ENCODE measurements at places on chromosomes 6 and 20.

DNA sequence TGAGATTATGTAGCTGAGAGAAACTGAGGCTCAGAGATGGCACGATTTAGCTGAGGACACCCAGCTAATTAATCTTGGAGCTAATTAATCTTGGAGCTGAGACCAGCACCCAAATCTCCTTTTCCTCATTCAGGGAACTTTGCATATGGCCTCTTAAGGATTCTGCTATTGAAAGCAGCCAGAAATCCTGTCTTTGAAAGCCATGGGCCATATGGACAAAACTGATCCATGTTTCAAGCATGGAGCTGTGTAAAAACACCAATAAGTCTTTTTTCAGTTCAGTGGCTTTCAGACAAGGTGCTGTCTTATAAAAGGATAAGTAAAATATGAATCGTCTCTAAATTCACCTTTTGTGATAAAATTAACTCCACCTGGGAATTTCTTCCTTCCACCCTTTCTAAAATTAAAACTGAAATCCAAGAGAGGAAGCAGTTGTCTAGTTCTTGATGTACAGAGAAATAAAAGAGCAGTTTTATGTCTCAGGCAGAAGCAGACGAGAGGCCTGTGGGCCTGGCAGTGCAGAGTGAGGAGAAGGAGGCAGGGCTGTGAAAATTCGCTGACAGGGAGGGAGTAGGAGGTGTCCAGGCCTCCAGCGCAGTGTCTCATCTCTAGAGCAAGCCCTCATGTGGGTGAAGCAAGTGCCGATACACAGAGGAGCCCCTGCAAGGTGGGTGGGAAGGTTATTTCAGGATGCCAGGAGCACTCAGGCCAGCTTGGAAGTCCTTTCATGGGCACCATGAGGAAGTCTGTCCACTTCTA is 266.9 kb downstream of the UST start:
- DNase-seq: no peak

- no peak for DNase-seq
Measured at GRCh38 chr6:25868436-25869183, 5.4 kb downstream of the SLC17A3 start.

GRCh38 chr6:108959972-108960582 is 111.9 kb downstream of the ARMC2 start:
- DNase-seq: no peak

DNA sequence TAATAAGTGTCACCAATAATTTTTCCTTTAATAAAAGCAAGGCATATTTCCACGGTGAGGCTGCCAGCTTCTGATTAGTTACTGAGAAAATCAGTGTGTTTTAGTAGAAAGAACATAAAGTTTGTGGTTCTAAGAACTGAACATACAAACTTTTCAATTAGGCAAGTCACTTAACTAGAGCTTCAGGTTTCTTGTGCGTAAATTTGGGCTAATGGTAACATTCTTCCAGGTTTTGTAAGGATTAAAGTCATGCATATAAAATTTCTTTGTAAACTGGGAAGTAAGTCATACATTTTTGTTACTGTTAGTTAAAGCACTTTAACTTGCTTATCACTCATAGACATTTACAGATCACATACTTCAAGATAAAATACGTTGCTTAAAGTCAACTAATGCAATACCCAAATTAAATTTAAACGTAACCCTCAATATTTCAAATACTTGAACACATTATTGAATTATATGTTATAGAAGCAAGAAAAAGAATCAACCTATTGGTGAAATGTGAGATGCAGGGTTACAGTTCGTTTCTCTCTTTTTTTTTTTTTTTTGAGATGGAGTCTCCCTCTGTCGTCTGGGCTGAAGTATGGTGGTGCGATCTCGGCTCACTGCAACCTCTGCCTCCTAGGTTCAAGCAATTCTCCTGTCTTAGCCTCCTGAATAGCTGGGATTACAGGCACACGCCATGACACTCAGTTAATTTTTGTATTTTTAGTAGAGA is 327.3 kb upstream of the NOX3 start:
- DNase-seq: no peak

DNA sequence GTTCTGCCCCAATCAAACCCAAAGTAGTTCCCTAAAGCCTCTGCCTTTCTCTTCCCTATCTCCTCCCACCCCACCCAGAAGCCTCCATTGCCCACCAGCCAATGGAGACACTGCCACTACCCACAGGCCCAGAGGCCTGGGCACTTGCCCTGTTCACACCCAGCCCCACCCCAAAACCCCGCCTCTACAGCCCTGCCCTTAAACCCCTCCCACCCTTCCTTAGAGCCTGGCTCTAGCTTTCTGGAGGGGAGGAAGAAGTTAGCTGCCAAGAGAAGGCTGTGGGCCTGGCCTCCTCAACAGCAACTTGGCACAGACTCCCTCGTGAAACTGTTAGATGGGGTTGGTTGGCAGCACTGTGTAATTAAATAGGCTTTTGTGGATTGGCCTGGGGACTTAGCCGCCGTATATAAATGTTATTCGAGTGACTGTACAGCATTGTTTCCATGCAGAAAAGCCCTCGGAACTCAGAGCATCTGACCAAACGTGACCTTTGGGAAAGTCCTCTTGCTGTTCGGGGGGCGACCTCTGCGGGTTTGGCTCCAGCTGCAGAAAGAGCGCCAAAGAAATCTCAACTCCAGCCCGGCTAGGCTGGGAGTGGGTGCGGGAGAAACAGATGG is 31.4 kb downstream of the COL11A2 start:
- DNase-seq: no peak

DNA sequence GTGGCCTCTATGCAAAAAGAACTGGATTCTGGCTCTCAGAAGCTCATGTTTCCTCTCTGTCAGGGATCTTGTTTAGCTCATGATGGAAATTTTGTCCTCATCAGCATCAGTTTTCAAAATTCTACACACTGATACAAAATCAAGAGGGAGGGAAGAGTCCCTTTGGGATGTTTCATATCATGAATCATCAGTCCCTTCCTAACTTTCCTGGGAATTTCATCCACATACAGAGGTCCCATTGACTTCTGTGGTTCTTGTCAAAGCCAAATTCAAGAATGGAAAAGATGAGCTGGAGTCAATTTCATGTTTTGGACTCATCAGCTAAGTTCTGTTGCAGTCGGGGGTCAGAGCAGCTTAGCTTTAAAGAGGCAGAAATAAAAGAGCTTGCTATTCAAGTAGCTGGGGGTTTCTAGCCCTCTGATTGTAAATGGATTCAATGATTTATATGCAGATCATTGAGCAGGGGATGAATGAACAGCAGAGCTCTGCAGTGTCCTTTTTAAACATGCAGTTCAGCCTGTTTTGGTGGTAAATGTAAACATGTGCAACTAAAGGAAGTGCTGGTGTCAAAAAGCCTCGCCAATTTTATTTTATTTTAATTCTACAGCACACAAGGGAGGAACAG is 21.3 kb upstream of the TMEM14A start:
- no peak for DNase-seq

DNA sequence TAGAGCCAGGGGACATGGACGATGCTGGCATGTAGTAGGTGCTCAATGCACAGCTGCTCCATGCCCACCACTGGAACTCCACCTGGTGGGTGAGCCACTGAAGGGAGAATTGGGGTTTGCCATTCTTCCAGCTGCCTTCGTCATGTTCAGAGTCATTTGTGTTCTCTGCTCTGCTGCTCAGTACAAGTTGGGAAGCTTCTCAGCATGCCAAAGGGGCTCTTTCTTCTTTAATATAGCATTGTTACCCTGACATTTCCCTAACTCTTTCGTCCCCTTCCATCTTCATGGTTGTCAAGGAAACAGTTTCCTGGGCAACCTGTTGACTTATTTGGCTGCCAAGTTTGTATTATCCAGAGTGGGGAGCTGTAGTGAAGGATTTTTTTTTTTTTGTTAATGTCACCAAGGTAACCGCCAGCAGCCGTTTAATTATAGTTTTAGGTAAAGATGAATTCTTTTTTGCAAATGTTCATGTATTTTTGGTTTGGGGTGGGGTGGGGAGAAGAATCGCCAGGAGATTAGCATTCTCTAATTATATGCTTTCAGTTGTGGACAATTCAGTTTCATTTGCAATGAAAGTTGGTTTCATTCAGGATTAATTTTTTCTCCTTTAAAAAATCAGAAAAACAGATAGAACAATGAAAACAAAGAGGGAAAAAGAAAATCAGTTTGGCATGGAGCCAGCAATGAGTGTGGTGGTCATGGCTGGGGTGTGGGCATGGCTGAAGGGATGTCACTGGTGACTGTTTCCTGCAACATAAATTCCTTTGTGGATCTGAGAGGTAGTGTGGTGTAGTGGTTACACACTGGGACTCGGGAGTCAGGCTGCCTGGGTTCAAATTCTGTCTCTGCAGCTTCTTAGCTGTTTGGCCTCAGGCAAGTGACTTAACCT is 73.0 kb upstream of the KCNG1 start:
- DNase-seq: no peak

DNA sequence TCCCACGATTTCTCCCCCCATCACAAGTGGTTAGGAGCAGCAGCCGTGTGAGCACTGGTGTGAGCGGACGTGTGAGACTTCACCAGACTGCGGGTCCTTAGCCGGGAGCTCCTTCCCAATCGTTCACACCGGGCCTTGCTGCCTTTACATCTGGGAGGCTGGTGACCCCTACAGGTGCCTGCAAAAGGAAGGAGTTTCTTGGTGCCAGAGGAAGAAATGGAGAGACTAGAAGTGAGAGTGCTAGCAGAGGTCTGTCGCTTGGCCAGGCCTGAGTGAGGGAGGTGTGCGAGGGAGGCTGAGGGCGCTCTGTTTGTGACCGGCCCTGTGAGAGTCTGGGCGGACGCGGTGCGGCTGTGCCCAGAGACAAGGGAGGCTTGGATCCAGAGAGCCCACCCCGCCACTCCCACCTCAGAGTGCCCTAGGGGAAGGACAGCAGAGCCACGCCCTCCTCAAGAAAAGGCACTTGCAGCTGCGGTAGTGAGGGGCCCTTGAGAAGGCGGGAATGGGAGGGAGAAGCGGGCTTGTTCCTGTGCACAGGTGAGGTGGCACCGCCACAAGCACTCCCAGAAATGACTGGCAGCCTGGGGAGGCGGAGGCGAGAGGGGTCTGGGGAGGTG is 10.0 kb upstream of the ARMC2 start:
- no peak for DNase-seq

DNA sequence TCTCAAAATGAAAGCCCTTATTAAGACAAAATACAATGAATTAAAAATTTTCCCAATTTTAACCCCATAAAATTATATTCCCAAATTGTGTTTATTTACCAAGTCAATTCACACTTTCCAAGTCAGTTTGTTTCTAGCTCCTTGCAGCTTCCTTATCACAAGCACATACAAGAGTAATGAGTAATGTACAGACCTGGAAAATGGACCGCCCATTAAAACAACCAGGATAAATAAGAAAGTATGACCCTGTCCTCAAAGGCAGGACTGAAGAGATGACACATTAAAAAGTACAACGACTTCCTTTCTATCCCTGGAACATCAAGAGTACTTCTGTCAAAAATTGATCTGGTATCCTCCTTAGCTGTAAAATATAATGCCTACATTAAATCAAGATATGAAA is 47.1 kb upstream of the TMX4 start:
- no peak for DNase-seq

- DNase-seq: no peak
Measured at GRCh38 chr20:13130707-13131103, 90.4 kb upstream of the ISM1 start.

DNA sequence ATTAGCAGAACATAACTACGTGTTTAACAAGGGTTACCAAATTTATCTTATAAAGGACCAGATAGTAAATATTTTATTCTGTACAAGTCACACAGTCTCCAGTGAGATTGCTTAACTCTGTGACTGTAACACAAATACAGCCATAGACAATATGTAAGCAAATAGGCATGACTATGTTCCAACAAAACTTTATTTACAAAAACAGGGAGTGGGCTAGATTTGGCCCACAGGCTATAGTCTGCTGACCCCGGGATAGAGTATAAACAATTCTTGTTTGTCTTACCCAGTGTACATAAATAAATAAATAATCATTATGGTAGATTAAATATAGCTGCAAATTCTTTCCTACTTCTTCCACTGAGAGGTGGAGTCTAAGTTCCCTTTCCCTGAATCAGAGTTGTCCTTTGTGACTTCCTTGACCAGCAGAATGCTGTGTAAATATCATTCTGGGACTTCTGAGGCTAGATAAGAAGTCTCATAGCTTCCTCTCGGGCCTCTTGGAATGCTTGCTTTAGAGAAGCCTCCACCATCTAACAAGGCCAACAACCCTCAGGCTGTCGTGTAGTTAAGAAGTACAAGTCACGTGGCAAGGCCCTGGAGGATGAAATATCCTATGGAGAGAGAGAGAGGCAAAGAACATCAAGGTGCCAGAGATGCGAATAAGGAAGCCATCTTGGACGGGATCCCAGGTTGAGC is 59.1 kb upstream of the TMEM244 start:
- no peak for DNase-seq

- no peak for DNase-seq
Measured at GRCh38 chr20:14488756-14489479, 151.5 kb upstream of the FLRT3 start.

DNA sequence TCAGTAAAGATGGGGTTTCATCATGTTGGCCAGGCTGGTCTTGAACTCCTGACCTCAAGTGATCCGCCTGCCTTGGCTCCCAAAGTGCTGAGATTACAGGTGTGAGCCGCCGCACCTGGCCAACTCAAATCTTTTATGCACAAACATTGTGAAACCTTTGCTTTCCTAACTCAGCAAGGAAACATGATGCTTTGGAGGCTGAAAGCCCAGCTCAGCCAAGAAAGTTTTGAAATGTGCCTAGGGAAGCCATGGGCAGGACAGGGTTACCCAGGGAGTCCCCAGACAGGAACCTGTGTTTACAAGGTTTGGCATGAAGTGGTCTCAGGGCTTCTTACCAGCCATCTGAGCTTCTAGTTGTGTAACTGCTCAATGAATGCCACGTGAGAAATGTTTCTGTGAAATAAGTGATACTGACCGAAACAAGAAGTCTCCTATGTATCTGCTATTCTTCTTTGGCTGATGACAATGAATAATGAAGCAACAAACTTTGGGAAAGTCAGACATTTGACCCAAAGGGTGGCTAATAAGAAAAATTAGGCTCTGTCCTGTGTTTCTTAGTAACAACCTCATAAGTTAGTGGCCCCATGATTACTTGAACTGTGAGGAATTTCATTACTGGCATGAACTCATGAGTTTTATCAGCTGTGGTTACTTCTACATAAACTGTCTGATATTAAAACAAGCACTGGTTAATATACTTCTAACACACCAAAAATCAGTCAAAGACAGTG is 163.5 kb downstream of the KIF6 start:
- DNase-seq: no peak

DNA sequence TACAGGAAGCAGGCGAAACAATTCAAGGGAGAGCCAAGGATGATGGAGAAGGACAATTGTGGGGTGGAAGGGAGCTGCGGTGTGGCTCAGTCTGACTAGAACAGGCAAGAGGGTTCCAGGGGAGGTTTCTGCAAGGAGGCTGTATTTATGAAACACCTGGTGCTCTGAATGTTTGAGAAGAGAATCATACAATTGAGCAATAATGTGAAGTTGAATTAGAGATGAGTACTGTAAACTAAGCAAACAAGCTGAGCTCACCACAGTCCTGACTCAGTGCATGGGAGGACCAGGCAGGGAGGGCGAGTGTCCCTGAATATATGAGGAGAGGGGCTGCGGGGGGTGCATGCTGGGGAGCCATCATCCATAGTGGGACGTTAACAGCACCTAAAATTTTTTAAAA is 279.7 kb downstream of the KIF16B start:
- DNase-seq: no peak

GRCh38 chr6:26068036-26068435 is 19.2 kb upstream of the HFE start:
- no peak for DNase-seq

- no peak for DNase-seq
Measured at GRCh38 chr6:115796829-115797228, 263.9 kb downstream of the FRK start.
